Head of caudate nucleus (tissue), 42 donors: ENCODE measurements at places on chromosomes 2 and 18.
A peak's percentile ranks its signal among the peaks of the same experiment; 100 is the strongest.

DNA sequence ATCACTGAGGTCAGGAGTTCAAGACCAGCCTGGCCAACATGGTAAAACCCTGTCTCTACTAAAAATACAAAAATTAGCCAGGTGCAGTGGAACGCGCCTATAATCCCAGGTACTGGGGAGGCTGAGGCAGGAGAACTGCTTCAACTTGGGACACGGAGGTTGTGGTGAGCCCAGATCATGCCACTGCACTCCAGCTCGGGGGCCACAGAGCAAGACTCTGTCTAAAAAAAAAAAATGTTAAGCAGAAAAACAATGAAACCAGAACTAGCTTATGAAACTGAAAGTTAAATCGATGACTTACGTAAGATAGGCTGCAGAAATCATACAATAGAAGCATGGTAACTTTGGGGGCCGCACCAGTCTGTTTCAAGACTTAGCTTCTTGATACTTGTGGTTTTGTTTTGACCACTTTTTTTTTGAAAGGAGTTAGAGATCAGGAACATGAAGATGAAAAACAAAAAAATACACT lies 6.2 kb upstream of the GPR155 start:
- no peak for DNase-seq

GRCh38 chr18:63606526-63606925 lies 19.4 kb downstream of the SERPINB13 start:
- DNase-seq = no peak

GRCh38 chr18:56161566-56162260 lies 476.7 kb downstream of the TXNL1 start:
- DNase-seq = no peak

- DNase-seq = no peak
These were observed 111.8 kb upstream of the GAREM1 start for GRCh38 chr18:32582455-32582854.

GRCh38 chr18:54805571-54806334 lies 22.5 kb upstream of the RAB27B start:
- no peak for DNase-seq

GRCh38 chr2:18399601-18400000 lies 160.9 kb downstream of the RDH14 start:
- no peak for DNase-seq

DNA sequence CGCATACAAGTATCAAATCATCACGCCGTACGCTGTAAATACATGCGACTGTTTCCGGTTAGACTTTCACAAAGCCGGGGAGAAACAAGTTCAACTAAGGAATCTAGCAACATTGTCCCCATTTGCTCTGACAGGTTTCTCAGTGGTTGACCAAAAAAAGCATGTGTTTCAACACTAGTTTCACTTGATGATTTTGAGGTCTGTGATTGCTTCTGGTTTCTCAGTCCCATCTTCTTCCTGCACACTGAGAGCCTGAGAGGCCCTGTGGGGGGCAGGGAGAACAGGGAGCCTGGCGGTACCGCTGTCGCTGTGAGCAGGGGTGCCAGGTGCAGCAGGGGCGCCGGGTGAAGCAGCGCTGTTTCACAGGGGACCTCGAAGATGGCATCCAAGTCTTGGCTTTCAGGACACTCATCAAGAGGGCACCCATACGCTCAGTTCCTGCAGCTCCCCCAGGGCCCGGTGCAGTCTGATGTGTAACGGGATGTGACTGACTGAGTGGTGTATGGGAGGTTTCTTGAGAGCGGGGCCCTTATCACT lies 270.9 kb downstream of the TWIST2 start:
- DNase-seq = no peak

DNA sequence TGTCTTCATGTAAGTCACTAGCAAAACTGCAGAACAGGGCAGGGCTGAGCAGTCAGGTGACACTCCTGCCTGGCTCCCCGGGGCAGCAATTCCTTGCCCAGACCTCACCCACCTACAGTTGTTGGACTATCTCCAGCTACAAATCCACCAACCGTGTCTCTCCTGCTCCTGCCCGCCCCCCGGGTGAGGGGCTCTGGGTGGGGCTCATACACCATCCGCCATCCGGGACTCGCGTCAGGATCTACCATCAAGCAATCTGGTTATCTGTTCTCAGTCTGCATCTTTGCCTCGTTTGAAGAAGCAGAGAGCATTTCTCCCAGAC lies 13.5 kb upstream of the GLI2 start:
- no peak for DNase-seq

DNA sequence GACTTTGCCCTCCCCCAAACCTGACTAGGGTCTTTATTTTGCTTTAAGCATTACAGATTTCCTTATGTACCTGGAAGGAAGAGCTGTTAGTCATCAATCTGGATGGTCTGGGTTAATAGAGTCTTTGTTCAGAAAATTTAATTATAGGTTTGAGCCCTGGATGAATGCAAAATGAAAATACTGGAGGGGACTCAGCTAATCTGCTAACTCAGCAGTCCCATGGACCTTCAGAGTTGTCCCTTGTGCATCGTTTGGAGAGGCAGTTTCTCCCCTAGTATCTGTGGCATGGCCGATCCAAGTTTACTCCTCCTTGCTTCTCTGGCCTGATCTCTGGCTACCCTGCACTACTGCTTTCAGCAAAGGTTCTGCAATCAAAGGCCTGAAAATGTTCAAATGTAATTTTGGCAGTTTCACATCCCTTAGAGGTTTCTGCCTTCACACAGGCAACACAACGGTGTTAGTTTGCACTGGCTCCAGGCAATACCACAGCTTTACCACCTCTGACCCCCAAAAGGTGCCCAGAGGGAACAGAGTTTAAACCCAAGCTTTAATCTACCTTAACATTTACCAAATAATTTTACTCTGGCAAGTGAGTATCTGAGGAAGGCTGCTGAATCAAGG lies 134.3 kb downstream of the THADA start:
- no peak for DNase-seq

DNA sequence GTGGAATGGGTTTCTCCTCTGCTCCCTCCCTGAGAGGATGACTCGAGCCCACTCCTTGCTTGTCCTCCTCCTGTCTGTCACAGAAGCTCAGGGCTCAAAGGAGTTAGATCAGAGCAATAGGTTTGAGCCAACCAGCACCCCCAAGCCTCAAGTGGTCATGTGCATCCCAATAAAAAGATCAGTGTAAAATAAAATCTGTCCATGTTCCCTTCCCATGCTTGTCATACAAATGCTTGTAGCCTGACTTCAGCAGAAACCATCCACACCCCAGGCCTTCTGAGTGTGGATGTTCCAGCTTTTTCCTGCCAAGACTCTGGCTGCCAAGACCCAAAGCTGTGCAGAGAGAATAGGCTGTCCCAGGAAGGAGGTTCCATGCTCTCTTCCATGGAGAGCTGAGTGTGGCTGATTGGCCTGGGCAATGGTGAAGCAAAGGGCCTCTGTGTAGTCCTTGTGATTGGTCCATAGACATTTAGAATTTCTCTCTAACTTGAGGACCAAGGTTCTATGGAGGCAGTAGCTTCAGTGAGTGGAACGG lies 67.4 kb downstream of the GYPC start:
- peak; percentile 18 for DNase-seq

- no peak for DNase-seq
These were observed 336.4 kb upstream of the FSHR start for GRCh38 chr2:49490710-49491109.

DNA sequence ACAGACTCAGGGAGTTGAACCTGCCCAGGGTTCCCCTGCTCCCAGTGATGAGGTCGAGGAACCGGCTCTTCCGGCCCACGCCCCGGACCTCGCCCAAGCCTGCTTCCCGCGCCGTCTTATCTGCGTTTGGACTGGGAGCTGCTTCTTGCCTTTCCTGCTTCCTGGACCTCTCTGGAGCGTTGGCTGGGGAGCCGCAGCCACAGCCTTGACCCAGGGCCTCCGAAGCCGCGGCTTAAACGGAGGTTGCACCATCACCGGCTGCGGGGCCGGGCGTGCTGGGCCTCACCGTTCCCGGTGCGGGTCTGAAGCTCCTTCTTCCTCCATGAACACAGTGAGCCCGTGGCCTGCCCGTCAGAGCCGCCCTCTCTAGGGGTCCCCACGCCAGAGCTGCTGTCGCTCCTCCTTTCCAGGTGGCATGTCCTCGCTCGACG lies 13.3 kb downstream of the NTSR2 start:
- DNase-seq = no peak

DNA sequence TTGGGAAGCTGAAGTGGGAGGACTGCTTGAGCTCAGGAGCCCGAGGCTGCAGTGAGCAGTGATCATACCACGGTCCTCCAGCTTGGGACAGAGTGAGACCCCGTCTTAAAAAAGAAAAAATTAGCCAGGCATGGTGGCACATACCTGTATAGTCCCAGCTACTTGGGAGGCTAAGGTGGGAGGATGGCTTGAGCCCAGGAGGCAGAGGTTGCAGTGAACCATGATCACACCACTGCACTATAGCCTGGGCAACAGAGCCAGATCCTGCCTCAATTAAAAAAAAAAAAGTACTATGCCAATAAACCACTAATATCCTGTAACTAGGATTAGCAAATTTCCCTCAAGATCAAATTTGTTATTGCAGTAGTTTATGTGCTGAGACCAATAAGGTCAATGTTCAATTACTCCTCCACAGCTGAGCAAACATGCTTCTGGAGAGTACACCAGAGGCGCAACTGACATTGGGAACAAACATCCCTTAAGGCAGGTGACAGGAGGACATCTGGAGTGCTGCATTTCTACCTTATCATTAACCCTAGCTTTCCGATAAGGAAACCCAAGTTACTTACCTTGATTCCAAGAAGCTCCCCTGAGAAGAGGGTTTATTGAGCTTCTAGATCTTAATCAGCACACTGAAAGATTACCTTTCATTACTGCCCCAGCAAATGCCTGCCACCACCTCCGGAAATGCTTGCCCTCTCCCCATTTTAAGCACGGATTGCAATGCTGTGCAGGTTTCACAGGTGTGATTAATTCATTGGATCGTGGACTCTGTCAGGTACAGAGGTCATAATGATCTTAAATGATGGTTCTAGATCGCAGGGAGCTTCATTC lies 26.2 kb downstream of the MGAT4A start:
- DNase-seq = no peak

GRCh38 chr2:98896944-98897343 lies 39.1 kb downstream of the CRACDL start:
- peak; percentile 14 for DNase-seq

GRCh38 chr2:162968306-162968705 lies 129.7 kb upstream of the KCNH7 start:
- DNase-seq = no peak

DNA sequence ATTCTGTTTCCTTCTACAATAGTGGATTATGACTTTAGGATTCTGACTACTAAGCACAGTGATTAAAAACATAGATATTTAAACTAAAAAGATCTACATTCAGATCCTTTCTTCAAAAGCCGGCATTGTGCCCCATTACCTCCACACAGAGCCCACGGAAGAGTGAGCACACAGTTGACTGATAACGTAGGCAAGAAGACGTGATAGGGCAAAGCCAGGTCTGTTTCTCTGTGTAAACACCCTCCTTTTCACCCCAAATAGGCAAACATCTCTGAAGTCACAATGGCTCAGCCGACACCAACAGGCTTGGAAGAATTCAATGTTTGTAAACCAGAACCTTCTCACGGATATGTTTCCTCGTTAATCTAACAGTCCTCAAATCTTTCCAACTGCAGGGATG lies 302.9 kb downstream of the CMPK2 start:
- no peak for DNase-seq

DNA sequence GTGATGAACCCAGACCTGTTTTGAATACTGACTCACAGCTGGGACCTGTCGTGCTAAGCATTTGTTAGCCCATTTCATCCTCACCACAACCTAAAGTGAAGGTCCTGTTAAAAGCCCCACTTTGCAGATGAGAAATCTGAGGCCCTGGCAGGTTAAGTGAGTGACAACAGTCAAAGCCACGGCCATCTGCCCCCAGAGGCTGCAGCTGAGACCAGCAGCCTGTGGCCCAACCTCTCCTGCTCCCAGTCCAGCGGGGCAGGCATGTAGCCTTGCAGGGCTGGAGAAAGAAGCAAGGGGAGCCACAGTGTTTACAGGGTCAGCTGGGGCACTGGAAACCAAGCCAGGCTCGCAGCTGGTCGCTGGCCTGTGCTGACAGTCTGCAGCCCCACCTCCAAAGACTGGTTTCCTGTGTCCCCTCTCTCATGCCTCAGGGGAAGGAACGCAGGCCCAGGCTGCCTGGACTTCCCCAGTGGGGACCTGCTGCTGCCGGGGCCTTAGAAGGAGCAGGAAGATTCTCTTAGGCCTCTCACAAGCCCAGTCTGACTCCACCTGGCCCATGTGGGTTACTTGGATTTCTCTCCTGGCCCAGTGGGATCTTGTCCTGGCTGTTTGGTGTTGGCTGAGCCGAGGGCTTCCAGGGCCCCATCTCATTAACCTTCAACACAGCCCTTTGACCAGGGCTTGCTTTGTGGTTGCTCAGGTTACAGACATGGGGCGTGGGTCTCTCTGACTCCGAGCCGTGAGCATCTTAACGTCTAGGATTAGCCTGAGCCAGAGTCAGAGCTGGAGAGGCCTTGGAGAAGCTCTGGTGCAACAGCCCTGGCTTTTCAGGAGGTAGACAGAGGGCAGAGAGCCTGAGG lies 1.7 kb downstream of the INPP5D start:
- no peak for DNase-seq

- DNase-seq = no peak
These were observed 104.2 kb downstream of the ZNF521 start for GRCh38 chr18:25247725-25248124.

DNA sequence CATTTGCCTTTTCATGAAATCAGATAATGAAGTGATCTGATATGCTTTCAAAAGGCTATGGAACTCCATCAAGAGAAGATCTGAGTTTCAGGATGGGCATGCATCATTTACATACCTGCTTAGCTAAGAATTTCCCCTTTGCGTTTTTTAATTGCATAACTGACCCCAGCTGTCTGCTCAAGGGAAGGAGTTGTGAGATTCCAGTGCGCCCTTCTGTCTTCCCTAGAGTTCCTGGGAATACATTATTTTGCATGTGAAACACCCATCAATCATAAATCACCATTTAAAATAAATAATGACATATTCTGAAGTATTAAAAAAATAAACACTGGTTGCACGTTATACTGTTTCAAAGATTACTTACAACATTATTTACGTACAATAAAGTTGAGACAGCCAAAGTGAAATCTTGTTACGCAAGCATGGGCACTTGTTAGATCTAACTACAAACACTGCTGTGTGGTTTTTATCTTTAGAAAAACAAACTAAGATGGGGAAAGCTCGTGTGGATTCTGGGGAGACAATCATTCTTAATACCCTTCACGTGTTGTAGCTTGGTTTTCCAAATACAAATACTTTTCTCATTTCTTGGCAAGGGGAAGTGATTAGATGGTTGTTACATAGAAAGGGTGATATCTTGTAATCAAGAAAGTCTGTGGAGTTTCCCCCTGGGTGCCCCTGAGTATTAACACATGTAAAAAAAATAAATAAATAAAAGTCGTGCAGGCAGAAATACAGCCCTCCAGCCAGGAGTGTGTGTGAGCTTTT lies 125.7 kb upstream of the LMAN1 start:
- no peak for DNase-seq

DNA sequence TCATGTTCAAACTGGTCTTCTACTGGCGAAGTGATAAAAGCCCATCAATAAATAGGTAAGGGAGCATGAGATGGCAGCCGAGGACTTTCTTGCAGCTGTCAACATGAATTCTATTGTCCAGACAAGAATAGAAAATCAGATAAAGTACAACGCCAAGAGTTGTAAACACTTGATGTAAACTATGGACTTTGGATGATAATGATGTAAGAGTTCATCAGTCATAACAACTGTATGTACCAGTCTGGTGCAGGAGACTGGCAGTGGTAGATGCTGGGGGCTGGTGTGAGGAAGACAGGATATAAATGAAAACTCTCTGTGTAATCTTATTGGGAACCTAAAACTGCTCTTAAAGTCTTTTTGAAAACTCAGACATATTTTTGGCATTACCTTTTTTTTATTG lies 155.9 kb upstream of the RASGRP3 start:
- no peak for DNase-seq

GRCh38 chr18:7728297-7728696 lies 161.2 kb downstream of the PTPRM start:
- DNase-seq = no peak
